Astrocyte of the spinal cord (primary cell): ENCODE measurements at places on chromosomes 1 and 21.

DNA sequence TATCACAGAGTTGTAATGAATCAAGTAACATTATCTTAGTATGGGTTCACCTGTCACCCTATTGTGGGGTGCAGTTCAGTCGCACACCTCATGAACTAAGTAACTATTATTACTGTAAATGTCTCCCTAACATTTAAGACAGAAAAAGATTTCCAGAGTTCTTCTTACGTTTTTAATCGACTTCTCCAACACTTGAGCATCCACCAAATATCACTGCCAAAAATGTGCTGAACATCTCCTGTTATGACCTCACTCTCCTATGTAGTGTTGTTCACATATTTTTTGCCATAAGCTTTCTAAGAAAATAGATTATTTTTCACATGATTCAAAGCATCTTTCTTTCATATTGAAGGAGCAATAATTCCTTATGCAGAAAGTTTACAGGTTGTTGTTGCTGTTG, 1.3 kb downstream of the TTLL7 start:
- no peak for DNase-seq

DNA sequence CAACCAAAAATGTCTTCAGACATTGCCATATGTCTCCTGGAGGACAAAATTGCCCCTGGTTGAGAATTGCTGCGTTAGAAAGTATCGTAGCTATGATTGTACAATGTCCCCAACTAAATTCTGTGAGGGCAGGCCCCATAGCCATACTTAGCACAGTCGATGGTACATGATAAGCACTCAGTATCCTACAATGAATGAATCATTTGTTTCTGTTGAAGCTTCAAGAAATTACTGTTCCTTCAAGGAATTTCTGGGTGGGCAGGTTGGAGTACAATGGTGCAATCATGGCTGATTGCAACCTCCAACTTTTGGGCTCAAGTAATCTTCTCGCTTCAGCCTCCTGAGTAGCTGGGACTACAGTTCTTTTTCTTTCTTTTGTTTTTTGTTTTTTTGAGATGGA, 4.7 kb downstream of the CAP1 start:
- DNase-seq: no peak

- no peak for DNase-seq
These were observed 879.4 kb downstream of the MRPL39 start for GRCh38 chr21:24727803-24728440.

DNA sequence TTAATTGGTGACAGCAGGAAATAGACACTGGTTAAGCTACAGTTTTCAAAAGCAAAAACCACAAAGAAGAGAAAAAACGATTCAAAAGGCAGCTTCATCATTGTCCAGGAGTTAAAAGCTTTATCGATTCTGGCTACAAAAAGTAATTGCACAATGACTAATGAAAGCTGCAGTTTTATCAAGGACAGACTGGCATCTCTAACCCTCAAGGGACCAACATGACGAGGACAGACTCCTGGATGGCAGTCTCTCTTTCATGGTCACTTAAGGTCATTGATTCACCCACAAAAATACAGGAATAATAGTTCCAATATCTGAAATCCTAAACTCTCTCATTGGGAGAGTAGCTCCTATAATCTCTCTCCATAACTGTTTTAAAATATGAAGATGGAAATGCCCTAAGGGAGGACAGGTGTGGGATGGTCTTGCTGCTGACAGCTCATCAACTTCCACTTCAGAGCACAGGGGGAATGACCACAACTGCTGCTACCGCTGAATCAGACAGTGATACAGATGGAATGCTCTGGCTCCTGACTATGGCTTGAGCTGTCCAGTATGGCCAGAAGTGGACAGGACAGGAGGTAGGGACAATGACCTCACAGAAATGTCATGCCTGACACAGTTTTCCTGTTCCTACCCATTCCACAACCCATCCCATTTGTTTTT, 17.4 kb upstream of the CPLANE2 start:
- no peak for DNase-seq

DNA sequence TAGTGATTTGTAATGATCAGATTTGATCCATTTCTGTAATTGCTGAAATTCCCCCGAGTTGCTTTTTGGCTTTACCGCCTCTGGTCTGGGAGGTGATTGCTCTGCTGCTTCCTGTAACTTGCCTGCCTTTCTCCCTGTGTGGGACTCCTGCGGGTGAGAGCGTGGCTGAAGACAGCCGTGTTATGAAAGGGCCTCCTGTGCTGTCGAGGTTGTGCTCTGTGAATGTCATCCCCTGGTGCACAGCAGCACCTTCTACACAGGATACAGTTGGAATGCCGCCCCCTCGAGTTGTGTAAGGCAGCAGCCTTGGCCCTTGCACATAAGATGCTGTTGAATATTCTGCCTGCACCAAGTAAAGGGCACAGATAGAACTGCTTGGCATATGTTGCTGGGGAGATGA, 5.9 kb downstream of the SOD1 start:
- DNase-seq: no peak

DNA sequence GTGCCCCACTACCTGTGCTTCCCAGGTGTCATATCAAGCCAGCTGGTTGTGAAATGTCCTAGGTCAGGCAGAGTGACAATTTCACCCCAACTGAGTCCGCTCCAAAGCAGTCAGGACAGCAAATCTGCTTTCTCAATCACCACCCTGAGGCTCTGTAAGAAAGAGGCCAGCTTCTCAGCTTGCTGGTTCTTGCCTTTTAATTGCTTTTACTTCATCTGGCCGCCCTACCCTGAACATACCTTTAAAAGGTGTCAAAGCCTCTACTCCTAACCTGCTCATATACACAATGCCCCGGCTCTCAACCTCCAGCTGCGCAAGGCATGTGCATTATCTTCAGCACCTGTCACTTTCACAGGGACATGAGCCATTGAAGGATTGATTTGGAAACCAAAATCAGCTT, 581.6 kb downstream of the NPHP4 start:
- no peak for DNase-seq

DNA sequence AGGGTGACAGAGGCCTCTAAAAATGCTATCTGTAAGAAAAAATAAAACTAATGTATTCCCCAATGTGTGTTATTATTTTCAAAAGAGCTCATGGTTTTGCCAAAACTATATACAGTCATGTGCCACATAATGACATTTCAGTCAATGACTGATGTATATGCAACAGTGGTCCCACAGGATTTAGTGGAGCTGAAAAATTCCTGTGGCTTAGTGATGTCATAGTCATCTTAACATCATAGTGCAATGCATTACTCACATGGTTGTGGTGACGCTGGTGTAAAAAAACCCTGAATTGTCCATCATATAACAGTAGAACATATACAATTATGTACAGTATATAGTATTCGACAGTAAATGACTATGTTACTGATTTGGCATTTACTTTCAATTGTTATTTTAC, 172.4 kb downstream of the CACNA1E start:
- peak; percentile 8 for DNase-seq

GRCh38 chr1:211639475-211640300, 35.7 kb downstream of the NEK2 start:
- peak; percentile 92 for DNase-seq

DNA sequence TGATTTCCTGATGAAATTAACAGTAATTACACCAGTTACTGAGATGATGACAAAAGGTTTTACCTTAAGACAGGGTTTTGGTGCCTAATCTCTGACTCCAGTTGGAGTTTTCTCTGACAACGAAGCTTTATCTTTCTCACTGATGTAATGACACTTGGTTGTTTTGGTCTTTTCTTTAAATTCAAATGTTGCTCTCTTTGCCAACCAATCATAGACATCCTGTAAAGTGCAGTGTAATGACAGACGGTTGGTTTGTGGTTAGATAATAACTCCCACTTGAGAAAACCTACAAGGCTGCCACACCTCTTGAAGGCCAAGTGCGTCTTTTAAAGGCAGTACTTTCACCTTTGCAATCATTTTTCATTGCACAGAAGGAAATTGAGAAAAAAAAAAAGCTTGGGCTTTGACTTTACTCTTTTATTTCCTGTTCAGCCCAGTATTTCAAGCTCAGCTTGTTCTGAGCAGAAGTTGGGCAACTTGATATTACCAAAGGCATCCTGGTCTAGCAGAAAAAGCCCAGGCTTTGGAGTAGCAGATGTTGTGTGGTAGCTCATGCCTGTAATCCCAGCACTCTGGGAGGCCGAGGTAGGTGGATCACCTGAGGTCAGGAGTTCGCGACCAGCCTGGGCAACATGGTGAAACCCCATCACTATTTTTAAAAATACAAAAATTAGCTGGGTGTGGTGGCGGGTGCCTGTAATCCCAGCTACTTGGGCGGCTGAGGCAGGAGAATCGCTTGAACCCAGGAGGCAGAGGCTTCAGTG, 14.9 kb downstream of the PDIK1L start:
- DNase-seq: peak; percentile 33

DNA sequence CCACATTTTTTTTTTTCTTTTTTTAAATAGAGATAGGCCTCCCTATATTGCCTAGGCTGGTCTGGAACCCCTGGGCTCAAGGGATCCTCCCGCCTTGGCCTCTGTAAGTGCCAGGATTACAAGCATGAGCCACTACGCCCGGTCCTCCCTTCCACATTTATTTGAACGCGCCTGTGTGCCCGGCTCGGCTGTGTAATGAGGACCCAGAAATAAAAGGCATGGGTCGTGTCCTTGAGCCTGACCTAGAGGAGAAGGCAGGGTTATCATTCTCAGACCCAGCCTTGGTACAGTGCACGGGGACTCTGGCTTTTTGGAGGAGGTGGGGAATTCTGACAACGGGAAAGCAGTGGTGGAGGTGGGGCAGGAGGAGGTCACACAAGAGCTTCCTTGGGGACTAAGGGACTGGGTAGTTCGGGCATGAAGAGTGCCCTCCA, 841 bp downstream of the CENPF start:
- DNase-seq: no peak

- DNase-seq: no peak
These were observed 38.6 kb upstream of the WLS start for GRCh38 chr1:68270951-68271350.

DNA sequence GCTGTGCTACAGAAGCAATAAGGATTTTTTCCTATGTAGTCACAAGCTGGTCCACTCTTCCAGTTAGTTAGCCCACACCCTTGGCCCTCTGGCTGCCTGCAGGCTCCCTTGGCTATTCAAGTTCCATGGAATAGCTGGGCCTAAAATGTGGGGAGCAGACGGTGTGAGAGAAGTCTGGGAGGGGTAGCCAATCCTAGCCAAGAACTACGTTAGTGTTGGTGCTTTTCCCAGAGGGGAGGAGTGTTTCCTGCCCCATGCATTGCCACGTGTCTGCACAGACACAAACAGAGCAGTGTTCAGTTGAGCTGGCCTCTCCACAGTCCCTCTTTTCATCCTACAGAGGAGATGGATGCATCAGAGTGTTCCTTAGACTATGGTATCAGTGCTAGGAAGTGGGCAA, 59.0 kb upstream of the IPO9 start:
- peak; percentile 94 for DNase-seq

- DNase-seq: no peak
These were observed 2.1 kb upstream of the GFI1 start for GRCh38 chr1:92488832-92489231.

DNA sequence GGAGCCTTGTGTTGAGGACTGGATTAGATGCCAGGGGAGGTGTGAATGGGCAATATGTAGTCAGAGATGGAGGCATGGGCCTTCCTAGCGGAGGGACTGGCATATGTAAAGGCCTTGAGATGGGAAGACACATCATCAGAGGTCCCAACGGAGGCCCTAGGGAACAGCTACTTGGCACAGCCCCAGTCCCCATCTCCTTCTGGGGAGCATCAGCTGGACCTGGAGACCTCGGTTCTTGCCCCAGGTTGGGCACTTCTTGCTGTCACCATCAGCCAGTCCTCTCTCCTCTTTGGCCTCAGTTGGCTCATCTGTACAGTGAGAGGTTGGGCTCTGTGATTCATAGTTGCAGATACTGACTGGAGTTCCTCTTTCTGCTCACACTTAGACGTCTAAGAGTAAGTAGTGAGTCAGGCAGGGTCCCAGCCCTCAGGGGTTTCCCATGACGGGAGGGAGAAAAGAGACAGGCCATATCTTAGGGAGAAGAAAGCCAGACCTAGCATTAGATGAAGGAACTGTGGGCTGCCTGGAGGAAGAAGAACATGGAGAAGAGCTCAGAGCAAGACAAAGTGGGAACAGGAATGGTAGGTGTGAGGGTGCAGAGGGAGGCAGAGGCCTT, 3.4 kb upstream of the MARCKSL1 start:
- peak; percentile 47 for DNase-seq

DNA sequence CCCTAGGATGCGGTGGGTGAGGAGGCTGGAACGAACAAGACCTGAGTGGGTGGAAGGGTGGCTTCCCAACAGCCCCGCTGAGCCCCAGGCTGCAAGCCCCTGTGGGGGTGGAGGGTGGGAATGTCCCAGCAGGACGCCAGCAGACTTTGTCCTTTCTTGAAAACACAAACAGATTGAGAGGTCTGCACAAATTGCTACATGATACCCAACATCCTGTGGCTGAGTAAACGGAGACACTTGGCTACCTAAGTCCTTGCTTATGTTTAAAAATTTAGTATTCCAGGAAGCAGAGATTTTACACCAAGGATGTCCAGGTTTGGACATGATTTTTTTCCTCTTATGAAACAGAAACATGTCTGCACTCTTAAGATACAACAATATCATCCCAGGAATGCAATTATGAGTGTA, 11.8 kb upstream of the F3 start:
- DNase-seq: peak; percentile 58

- peak; percentile 51 for DNase-seq
These were observed 10.1 kb upstream of the EXO1 start for GRCh38 chr1:241837901-241838300.

- DNase-seq: peak; percentile 97
These were observed 305.4 kb upstream of the PTBP2 start for GRCh38 chr1:96416111-96416595.

DNA sequence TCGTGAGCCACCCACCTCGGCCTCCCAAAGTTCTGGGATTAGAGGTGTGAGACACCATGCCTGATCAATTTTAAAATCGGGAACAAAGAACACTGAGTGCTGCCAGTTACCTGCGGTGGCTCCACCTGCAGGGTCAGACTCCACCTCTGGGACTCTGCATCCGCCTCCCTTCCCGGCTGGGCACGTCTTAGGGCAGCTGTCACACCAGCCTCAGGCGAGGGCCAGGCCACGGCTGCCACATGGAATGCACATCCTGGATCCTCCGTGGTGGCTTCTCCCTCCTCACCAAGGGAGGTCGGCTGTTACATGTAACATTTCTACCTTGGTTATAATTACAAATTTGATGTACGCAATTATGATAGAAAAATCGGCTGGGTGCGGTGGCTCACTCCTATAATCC, 5.9 kb upstream of the MXRA8 start:
- no peak for DNase-seq

DNA sequence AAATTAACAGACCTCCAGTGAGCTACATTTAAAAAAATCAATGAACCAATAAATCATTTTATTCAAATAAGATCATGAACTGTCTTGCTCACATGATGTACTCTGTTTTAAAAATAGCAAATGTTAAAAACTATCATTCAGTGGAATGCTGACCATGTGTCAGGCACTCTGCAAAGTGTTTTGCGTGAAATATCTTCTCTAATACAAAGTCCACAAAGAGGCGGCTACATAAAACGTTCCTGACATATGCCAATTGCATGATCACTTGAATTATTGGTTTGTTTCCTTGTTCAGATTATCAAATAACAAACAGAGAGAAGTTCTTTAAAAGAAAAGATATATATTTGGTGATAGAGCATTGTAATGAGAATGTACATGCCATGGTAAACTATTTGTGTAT, 10.7 kb downstream of the FMO2 start:
- no peak for DNase-seq
